ENCODE measurements at places on chromosomes 13 and 19.

- H3K27me3 ChIP-seq, result no peaks in the 10 kb centered on the region
- H3K36me3 ChIP-seq, result peaks cover 5% of the 10 kb centered on the region
- no peak overlapping the region for H3K27ac ChIP-seq
- no peak overlapping the region for H3K4me3 ChIP-seq
- no peaks in the 10 kb centered on the region for H3K4me1 ChIP-seq
Observed at GRCh38 chr19:41957161-41957837, 1.8 kb downstream of the RABAC1 start.

- H3K36me3 ChIP-seq, result no peaks in the 10 kb centered on the region
- H3K27ac ChIP-seq, result no peak overlapping the region
- no peak overlapping the region for H3K4me3 ChIP-seq
- H3K4me1 ChIP-seq, result no peaks in the 10 kb centered on the region
- H3K27me3 ChIP-seq, result no peaks in the 10 kb centered on the region
Observed at GRCh38 chr13:33340631-33341030, 55.1 kb upstream of the STARD13 start.

GRCh38 chr19:23799321-23799720 lies 40.6 kb upstream of the ZNF681 start:
- H3K27me3 ChIP-seq, result no peaks in the 10 kb centered on the region
- H3K4me1 ChIP-seq, result no peaks in the 10 kb centered on the region
- H3K4me3 ChIP-seq, result no peak overlapping the region
- no peak for DNase-seq

DNA sequence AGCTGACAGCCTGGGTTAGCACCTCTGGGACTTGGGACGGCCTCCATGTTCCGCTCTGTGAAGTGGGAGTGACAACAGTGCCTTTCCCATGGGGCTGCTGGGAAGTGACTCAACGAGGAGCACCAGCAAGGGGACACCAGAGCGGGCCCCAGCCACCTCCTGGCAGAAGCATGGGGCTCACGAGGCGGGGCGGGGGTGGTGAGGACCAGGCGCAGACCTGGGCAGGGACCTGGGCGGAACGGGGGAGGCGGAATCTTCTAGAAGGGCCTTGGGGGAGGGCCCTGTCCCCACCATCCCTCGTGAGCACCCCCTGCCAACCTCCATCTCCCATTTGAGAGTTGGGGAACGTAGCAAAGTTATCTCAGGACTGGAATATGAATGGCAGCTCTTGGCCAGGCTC lies 37.9 kb downstream of the KDM4B start:
- no peak overlapping the region for H3K4me3 ChIP-seq
- no peaks in the 10 kb centered on the region for H3K4me1 ChIP-seq
- H3K36me3 ChIP-seq, result no peaks in the 10 kb centered on the region
- no peak for DNase-seq
- no peaks in the 10 kb centered on the region for H3K27me3 ChIP-seq

DNA sequence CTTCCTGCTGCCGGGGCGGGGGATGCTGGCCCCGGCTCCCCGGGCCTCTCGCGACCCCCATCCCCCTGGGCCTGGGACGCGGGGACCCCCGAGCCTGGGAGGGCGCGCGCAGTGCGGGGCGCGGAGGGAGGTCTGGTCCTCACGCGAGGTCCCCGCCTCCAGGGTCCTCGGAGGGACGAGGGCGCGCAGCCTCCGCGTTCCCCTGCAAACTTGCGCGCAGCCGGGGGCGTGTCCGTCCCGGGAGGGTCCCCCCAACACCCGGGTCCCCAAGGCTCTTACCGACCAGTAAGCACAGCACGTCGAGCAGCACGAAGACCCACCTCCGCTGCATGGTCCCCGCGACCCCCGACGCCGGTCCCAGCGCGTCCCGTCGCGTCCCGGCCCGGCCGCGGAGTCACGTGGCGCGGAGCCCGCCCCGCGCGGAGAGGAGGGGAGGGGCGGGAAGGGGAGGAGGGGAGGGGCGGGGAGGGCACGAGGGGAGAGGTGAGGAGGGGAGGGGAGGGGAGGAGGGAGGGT lies at the start of gene PLPP2:
Gene PLPP2 (minus strand): TSS at position 398 of the 516 bp plus-strand sequence. CDS start 67 bp downstream, at position 331.
- peaks cover 7% of the 10 kb centered on the region for H3K4me1 ChIP-seq
- no peak for DNase-seq
- peak within 1 kb of the TSS; percentile 64 for H3K4me3 ChIP-seq
- H3K36me3 ChIP-seq, result peaks cover 6% of the 10 kb centered on the region

GRCh38 chr13:52760077-52760476 lies 20.5 kb upstream of the CNMD start:
- H3K4me3 ChIP-seq, result no peak overlapping the region
- DNase-seq, result no peak
- no peaks in the 10 kb centered on the region for H3K36me3 ChIP-seq
- H3K27ac ChIP-seq, result no peak overlapping the region
- H3K4me1 ChIP-seq, result peaks cover 6% of the 10 kb centered on the region

DNA sequence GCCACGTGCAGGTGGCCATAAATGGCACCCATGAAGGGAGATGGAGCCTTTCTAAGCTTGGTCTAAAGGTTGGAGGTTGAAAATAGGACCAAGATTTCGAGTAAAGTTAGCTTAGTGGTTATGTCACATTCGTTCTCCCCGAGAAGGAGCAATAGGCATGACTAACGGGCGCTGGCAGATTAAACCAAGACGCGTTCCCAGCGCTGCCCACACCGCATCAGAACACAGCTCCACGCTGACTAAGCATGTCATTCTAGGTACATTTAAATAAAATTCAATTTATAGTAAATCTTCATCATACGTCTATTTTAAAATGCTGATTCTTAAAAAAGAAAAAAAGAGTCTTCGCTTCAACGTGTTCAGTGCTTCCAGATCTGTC lies 95.0 kb upstream of the IRS2 start:
- H3K4me3 ChIP-seq, result no peak overlapping the region
- no peak overlapping the region for H3K27ac ChIP-seq
- DNase-seq, result no peak
- no peaks in the 10 kb centered on the region for H3K36me3 ChIP-seq

DNA sequence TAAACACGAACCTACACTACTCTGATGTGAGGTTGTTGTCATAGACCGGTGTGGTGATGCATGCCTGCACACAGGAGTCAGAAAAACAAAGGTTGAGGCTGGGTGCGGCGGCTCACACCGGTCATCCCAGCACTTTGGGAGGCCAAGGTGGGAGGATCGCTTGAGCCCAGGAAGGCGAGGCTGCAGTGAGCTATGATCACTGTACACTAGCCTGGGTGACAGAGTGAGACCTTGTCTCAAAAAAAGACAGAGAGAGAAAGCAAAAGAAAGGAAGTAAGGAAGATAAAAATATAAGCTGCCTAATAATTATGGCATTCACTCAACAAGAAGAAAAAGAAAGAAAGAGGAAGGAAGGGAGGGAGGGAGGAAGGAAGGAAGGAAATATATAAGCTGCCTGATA lies 9.3 kb downstream of the GP6 start:
- H3K27ac ChIP-seq, result no peak overlapping the region
- H3K4me1 ChIP-seq, result no peaks in the 10 kb centered on the region
- DNase-seq, result no peak
- H3K36me3 ChIP-seq, result peaks cover 66% of the 10 kb centered on the region
- H3K27me3 ChIP-seq, result no peaks in the 10 kb centered on the region
- H3K4me3 ChIP-seq, result no peak overlapping the region

- H3K27me3 ChIP-seq, result peaks cover 4% of the 10 kb centered on the region
- no peak for DNase-seq
- H3K4me1 ChIP-seq, result peaks cover 29% of the 10 kb centered on the region
- H3K4me3 ChIP-seq, result no peak overlapping the region
Observed at GRCh38 chr13:44334751-44335150, 38.9 kb upstream of the SERP2 start.
